GM23248 (cell line): ENCODE measurements at places on chromosomes 1 and 21. TPM values are rescaled to one million over a fixed set of nuclear protein-coding genes. Genes with fewer than 3 reads are reported as not detected.
A peak's percentile ranks its signal among the peaks of the same experiment; 100 is the strongest.

DNA sequence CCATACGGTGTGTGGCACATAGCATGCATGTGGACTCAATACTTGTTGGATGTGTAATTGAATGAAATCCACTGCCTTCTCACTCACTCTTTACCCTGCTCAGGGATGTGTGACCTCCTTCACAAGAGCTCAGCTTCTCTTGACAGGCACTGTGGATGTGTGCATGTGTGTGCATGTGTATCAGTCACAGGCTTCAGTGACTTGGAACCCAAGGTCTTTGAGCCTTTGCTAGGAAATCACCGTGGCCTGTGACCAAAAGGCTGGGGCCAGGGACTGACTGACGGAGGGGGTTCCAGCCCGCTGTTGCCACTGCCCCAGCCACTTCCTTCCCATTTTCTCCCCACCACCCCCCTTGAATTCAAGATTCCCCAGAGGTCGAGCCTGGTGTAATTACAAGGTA, 144.4 kb upstream of the POU3F1 start:
- no peaks in the 10 kb centered on the region for H3K36me3 ChIP-seq
- no peak overlapping the region for H3K4me3 ChIP-seq

DNA sequence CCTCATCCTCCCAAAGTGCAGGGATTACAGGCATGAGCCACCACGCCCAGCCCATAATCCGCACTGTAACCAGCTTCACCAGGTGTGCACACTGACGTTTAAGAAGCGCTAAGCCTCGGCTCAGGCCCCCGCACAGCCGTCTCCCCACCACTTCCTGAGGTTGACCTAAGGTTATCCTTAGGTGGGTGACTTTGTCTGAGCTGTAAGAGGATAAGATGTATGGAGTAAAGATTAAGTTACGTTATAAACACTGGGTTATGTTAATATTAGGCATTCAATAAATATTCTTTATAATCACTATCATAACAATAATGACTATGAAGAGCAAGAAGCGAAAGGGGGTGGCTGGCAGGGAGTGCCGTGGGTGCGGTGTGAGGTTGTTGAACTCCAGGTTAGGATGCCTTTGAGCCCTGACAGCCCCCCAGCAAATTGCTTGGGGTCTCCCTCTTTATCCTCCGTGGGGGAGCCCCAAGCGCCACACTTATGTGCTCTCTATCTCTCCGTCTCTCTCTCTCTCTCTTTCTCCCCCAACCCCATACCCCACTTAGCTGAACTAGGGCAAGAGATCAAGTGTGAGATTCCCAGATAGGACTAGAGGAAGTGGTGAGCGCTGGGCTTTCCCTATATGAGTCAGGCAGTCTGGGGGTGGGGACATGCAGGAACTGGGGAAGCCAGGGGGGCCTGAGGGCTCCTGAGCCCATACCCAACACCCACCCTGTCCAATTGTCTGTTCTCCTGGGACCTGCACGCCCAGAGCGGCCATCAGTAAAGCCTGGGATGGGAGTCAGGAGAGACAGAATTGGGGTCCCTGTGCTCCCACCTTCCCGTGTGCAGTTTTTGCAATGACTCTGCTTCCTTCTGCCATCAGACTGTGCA, 7.6 kb downstream of the EFHD2 start:
- no peak overlapping the region for H3K4me3 ChIP-seq
- peaks cover 27% of the 10 kb centered on the region for H3K4me1 ChIP-seq
- DNase-seq: peak; percentile 63
- H3K36me3 ChIP-seq: no peaks in the 10 kb centered on the region
- H3K27me3 ChIP-seq: no peaks in the 10 kb centered on the region

DNA sequence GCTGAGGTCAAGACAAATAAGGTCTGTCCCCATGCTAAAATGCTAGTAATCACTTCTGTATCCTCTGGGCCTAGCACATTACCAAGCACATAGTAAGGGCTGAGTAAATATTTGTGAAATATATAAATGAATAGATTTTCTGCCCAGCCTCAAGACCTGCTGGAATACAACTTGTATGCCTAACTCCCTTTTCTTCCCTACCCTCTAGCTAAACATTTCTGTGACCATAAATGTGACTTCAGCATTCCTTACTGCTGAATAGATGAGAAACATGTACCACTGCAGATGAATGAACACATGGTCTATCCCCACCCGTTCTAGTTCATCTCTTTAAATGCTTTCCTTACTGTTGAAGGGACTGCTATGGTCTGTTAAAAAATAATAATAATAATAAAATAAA, 209.0 kb upstream of the HOOK1 start:
- peaks cover 19% of the 10 kb centered on the region for H3K4me1 ChIP-seq
- no peaks in the 10 kb centered on the region for H3K36me3 ChIP-seq

DNA sequence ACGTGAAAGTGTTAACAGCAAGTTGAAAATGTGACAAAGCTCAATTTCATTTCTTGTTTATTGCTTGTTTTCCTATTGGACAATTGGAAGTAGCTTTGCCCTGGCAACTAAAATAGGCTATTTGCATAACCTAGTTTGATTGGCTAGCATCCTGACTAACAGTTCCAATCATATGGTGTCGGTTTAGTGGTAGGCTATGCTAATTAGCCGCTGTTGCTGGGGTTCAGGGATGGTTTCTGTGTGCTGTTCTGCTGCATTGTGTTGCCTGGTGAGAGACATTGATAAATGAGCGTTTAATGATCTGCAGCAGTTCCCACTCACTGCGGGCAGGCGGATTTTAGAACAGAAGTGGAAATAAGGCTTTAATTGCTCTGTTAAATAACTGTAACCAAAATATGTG, 68.5 kb downstream of the DYRK1A start:
- DNase-seq: peak; percentile 85
- H3K27me3 ChIP-seq: no peaks in the 10 kb centered on the region
- peaks cover 35% of the 10 kb centered on the region for H3K4me1 ChIP-seq
- peak overlapping the region; percentile 12; the same call in 1 of the 2 replicates for H3K4me3 ChIP-seq

Gene ITLN1
- total RNA-seq: not detected in 2 replicates

Gene ZSWIM5
- total RNA-seq: 0.54 and 1.1 TPM in 2 replicates

DNA sequence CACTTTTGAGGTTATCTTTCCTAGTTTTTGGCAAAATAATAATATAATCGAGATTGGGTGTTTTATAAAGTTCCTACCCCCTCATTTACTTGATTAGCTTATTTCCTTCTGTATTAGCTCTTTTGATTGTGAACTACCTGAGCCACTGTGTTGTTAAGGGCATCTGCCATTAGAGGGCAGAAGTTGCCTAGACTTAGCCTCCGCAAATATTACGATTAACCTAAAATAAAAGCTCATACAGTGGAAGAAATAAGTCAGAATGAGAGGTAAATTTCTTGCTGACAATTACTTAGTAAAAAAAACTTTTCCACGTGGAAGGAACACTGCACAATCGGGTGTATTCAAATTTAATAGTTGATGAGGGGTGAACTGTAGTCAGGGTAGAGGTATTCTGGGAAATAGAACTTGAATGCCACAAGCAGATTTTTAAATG, 2.3 kb downstream of the H3-3A start:
- H3K27me3 ChIP-seq: no peaks in the 10 kb centered on the region
- peaks cover 23% of the 10 kb centered on the region for H3K4me1 ChIP-seq
- peak; percentile 82 for DNase-seq

DNA sequence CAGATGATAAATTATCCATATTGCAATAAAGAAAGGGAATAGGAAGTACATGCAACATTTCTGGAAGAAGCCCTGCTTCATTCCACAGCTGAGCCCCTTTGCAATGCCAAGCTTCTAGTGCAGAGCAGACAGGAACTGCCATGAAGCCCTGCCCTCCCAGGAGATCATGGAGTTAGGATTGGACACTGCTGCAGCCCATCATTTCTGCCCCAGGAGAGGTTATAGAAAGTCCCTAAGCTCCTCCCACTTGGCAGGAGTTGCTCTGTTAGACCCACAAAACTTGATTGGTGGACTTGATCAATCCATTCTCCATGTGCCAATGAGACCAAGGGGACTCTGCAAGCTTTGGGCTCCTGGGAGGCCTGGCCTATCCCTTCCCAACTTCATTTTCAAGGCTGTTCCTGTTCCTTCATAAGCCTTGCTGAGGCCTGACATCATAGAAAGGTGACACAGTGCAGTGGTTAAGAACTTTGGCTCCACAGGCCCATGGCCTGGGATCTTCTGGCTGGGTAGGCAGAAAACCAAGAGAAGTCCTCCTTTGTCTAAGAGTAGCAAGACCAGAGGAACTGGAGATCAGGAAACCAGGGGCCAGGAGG, 1.3 kb upstream of the LAPTM5 start:
- H3K4me3 ChIP-seq: no peak overlapping the region
- peak; percentile 24 for DNase-seq
- no peaks in the 10 kb centered on the region for H3K27me3 ChIP-seq

GRCh38 chr1:201419746-201420607, 1.6 kb downstream of the TNNI1 start:
- H3K27me3 ChIP-seq: peaks cover 21% of the 10 kb centered on the region
- no peaks in the 10 kb centered on the region for H3K36me3 ChIP-seq
- H3K4me3 ChIP-seq: no peak overlapping the region
- DNase-seq: no peak
- no peak overlapping the region for H3K27ac ChIP-seq
- H3K4me1 ChIP-seq: no peaks in the 10 kb centered on the region

Gene INAVA
- not detected in 2 replicates for total RNA-seq

- H3K4me1 ChIP-seq: no peaks in the 10 kb centered on the region
- no peak overlapping the region for H3K4me3 ChIP-seq
- H3K36me3 ChIP-seq: no peaks in the 10 kb centered on the region
- no peak overlapping the region for H3K27ac ChIP-seq
- DNase-seq: no peak
Measured at GRCh38 chr21:42306366-42307035, 8.7 kb downstream of the TFF3 start.

DNA sequence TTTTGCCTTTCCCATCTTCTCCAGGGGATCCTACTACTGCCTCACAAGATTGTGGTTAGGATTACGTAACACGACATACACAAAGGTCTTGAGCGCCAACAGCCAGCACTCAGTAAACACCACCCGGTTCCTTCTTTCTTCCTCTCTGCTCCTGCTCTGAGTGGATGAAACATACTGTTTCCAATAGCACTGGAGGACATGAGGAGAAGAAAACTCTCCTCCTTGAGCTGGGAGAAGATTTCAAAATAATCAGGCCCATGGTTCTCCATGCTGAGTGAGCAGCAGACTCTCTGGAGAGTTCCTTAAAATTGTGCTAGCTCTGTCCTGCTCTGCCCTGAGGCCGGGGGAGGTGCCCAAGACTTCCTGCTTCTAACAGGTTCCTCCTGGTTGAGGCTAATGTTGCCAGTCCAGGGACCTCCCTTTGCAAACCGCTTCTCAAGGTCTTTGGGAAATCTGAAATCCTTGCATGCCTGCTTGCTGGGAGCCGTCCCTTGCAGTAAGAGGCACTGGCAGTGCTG, 29.4 kb upstream of the MX1 start:
- no peaks in the 10 kb centered on the region for H3K36me3 ChIP-seq
- DNase-seq: peak; percentile 9
- H3K4me3 ChIP-seq: no peak overlapping the region
- H3K27ac ChIP-seq: no peak overlapping the region
- no peaks in the 10 kb centered on the region for H3K27me3 ChIP-seq
- no peaks in the 10 kb centered on the region for H3K4me1 ChIP-seq

DNA sequence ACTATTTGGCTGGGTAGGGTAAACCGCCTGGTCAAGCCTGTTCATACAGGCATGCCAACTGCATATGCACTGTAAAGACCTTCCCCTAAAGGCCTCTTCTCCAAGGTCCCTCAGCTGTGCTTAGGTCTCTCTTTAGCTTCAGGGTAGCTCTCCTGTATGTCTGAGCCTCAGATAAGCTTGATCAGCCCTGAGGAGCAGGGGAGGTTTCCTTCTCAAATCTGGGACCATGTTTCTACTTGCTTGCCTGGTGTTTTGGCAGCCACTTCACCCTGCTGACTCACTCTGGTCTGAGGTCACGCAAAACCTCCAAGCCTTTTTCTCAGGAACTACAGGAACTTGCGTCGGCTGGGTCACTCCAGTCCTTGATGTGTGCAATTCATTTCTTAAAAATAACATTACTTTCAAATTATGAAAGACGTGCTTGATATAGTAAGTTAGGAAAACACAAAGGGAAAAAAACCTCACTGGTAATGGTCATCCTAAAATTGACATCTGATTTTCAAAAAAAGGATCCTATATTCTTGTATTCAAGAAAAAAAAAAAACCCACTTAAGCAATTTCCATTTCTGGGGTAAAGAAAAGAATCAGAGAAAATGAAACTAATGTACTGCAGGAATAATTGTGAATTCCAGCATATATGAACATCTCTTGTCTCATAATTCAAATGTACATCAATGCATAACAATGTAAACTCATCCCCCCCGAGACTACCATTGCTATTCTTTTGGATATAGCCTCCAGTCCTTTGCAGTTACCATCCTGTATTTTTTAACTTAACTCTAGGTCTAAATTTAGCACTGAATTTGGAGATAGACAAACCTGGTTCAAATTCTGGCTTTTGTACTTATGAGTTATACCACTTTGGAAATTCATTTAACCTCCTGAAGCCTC, 24.8 kb upstream of the RNF19B start:
- H3K27me3 ChIP-seq: no peaks in the 10 kb centered on the region
- H3K4me1 ChIP-seq: peaks cover 35% of the 10 kb centered on the region
- H3K4me3 ChIP-seq: peak overlapping the region; percentile 29

DNA sequence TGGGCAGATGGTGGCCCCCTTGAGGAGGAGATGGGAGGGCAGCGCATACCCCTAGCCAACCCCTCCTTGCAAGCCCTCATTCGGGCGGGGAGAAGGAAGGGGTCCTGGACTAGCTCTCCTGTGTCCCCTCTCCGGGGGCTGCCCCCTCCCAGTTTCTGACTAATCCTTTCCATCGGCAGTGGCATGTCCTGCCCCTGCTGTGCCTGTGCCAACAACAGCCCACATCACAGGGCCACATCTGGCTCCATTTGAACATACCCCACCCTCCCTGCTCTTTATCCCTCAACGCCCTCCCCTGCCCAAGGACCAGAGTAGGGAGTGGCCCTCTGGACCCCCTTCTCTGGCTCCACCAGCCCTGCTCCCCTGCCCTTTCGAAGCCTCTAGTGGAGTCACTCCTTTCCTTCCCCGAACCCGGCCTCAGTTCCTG, 11.0 kb upstream of the LMNA start:
- H3K4me3 ChIP-seq: peak overlapping the region; percentile 63
- peaks cover 49% of the 10 kb centered on the region for H3K4me1 ChIP-seq
- H3K36me3 ChIP-seq: no peaks in the 10 kb centered on the region
- peak overlapping the region; percentile 99 for H3K27ac ChIP-seq

DNA sequence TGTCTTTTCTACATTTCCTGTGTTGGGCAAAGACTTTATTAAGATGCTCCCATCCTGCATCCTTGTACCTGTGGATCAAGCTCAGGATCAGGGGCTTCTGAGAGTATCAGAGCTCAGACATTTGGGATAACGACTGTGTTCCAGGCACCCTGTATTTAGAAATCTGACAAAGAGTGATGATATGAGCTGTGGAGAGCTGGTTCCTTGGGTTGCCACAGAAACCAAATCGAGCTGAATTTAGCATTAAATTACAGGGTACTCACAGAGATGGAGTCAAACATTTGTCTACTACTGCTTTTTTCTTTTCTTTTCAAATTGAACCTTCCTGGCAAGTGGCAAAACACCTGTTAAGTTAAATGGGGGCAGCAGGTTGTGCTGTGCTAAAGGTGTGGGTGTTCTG, 110.6 kb downstream of the XCL2 start:
- no peak overlapping the region for H3K4me3 ChIP-seq
- H3K4me1 ChIP-seq: peaks cover 6% of the 10 kb centered on the region; the same call in 1 of the 2 replicates
- H3K27ac ChIP-seq: no peak overlapping the region
- H3K27me3 ChIP-seq: no peaks in the 10 kb centered on the region; the same call in 1 of the 2 replicates
- H3K36me3 ChIP-seq: no peaks in the 10 kb centered on the region

Gene CRYBG2
- total RNA-seq: not detected in 2 replicates

GRCh38 chr1:48558366-48558765, 86.4 kb upstream of the SPATA6 start:
- H3K4me3 ChIP-seq: no peak overlapping the region
- DNase-seq: no peak
- no peaks in the 10 kb centered on the region for H3K4me1 ChIP-seq
- H3K27me3 ChIP-seq: no peaks in the 10 kb centered on the region
- H3K36me3 ChIP-seq: no peaks in the 10 kb centered on the region
- H3K27ac ChIP-seq: no peak overlapping the region
